ENCODE measurements at places on chromosomes 4 and X.

DNA sequence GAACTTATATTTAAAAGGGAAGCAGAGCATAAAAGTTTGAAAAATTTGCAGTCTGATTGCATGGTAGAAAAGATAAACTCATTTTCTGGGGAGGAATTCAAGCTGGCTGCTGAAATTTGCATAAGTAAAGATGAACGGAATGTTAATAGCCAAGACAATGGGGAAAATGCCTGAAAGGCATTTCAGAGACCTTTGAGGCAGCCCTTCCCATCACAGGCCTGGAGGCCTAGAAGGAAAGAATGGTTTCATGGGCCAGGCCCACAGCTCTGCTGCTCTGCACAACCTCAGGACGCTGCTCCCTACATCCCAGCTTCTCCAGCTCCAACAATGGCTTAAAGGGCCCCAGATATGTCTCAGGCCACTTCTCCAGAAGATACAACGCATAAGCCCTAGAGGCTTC lies 46.9 kb upstream of the INPP4B start:
- no peak for DNase-seq

GRCh38 chr4:28073860-28074555 lies 1213.4 kb downstream of the STIM2 start:
- no peak for DNase-seq

DNA sequence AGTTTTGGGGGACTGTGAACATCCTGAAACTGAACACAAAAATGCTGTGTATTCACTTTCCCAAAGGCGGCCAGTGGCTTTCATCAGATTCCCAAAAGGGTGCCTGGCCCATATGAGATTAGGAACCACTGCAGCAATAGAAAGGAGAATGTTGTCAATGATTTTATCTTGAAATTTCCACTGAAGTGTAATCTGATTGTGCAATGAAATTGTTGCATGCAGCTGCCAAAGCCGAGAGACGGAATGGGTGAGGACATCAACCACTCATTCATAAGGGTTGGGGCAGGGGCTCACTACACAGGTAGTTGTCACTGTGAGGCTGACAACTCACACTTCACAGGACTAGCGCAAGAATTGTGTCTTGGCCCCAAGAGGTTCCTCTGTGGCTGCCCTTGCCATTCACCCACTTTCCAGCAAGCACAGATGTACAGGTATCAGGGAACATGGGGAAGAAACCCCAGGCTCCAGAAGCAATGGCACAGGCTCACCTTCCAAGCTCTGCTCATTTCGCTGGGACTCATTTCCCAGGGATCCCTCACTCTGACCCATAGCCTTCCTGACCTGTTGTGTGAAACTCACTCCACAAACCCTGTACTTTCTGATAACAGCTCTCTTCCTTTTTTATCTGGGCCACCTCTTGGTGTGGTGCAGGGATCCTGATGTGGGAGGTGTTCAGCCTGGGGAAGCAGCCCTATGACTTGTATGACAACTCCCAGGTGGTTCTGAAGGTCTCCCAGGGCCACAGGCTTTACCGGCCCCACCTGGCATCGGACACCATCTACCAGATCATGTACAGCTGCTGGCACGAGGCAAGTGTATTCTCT lies 48.8 kb downstream of the BMX start:
- DNase-seq = no peak

- DNase-seq = no peak
Observed at GRCh38 chrX:122622795-122623194, 561.3 kb upstream of the GRIA3 start.

DNA sequence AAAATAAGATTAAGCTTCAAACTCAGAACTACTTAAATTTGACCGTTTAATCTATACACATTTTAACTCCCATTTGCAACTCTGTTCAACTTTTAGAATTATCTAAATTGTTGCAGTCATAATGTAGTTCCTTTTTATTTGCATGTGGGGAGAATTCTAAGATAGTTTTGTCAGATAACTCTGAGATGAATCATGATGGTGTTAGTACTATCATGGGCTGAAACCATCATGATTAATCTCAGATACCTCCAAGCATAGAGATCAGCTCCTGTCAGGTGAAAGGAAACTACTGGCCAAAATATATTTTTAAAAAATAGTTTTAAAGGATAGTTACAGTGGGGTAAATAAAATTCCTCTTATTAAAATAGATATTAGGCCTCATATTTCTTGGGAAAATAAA lies 39.0 kb downstream of the FBXO8 start:
- DNase-seq = no peak
